Esophagus (tissue), 2 donors: ENCODE measurements at places on chromosomes 2 and 18. TPM values are rescaled to one million over a fixed set of nuclear protein-coding genes. Genes with fewer than 3 reads are reported as not detected.

Gene CFLAR
- 39.6 TPM for polyA plus RNA-seq

Gene SPDYA
- 0.40 TPM for polyA plus RNA-seq

Gene FAM237A
- polyA plus RNA-seq = not detected

Gene APCDD1
- 43.1 TPM for polyA plus RNA-seq

Gene LRP1B
- 0.10 TPM for polyA plus RNA-seq

Gene GREB1L
- 0.31 TPM for polyA plus RNA-seq

Gene SH3RF3
- polyA plus RNA-seq = 1.1 TPM

Gene SULT1C2
- 0.04 TPM for polyA plus RNA-seq

Gene RGPD3
- 0.06 TPM for polyA plus RNA-seq

Gene B4GALT6
- polyA plus RNA-seq = 1.2 TPM

Gene TEX44
- not detected for polyA plus RNA-seq

Gene EMILIN1
- 10.7 TPM for polyA plus RNA-seq

Gene CCDC121
- polyA plus RNA-seq = 1.2 TPM

Gene GCKR
- 2.1 TPM for polyA plus RNA-seq

Gene MOCOS
- polyA plus RNA-seq = 1.2 TPM

Gene GAREM2
- 0.64 TPM for polyA plus RNA-seq

Gene LYPD6B
- 2.3 TPM for polyA plus RNA-seq

Gene ARHGAP28
- 0.69 TPM for polyA plus RNA-seq

Gene HOXD4
- polyA plus RNA-seq = 0.61 TPM

Gene EIF4E2
- 45.9 TPM for polyA plus RNA-seq

Gene UGT1A4
- 2.5 TPM for polyA plus RNA-seq

Gene AGXT
- not detected for polyA plus RNA-seq

Gene ASB3
- polyA plus RNA-seq = 5.8 TPM

Gene HNMT
- polyA plus RNA-seq = 16.4 TPM

Gene C1D
- 17.2 TPM for polyA plus RNA-seq

Gene TMEM131
- 9.3 TPM for polyA plus RNA-seq

Gene C2orf72
- 0.28 TPM for polyA plus RNA-seq

Gene CPO
- polyA plus RNA-seq = 0.15 TPM

Gene GLI2
- polyA plus RNA-seq = 0.35 TPM

Gene SUCLG1
- polyA plus RNA-seq = 117 TPM

Gene TGFA
- polyA plus RNA-seq = 24.7 TPM

Gene CAPN14
- 141 TPM for polyA plus RNA-seq

Gene CCDC68
- 0.86 TPM for polyA plus RNA-seq

Gene SERPINB11
- 11.7 TPM for polyA plus RNA-seq
